Trophoblast cell (in vitro differentiated cells and primary cell): ENCODE measurements at places on chromosomes 7 and 10.

DNA sequence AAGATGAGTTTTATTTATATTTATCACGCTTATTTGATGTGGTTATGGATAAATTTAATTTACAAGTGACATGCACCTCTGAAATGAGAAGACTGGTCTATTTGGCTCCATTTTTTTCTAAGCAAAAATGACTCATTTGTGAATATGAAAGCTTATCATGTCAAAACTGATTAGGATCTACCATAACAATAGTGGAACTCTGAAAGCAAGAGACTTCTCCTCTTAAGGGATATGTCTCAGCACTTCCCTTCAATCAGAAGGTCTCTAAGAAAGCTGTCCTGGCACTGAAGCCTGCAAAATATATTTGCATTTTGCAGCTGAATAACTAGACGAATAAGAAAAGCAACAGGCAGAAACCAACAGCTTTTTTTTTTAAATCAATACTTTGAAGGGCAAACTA is 12.7 kb downstream of the FAS start:
- H3K4me3 ChIP-seq, result no peak overlapping the region
- H3K36me3 ChIP-seq, result no peaks in the 10 kb centered on the region
- no peak for DNase-seq
- H3K27ac ChIP-seq, result no peak overlapping the region

GRCh38 chr10:123309731-123310130 is 155.5 kb downstream of the BUB3 start:
- H3K4me1 ChIP-seq, result no peaks in the 10 kb centered on the region
- H3K36me3 ChIP-seq, result no peaks in the 10 kb centered on the region
- no peak overlapping the region for H3K27ac ChIP-seq
- no peak for DNase-seq

GRCh38 chr7:137563981-137564380 is 220.4 kb upstream of the PTN start:
- H3K36me3 ChIP-seq, result no peaks in the 10 kb centered on the region
- H3K4me3 ChIP-seq, result no peak overlapping the region

DNA sequence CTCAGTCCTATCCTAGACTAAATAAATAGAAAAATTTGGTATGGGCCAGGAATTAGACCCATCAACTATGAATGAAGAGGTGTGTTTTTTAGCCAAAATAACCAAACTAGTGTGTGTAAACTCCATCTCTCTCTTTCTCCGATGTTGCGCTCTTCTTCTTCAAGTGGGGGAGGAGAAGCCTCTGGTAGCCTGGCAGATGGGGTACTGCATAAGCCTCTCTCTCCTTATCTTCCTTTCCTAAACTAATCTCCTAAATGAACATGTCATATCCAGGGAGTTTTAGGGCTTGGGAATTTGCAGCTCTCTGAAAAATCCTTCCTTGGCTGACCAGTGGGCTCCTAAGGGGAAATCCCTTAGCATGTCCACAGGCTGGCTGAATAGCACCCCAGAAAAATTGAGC is 56.3 kb upstream of the RAPGEF5 start:
- no peaks in the 10 kb centered on the region for H3K27me3 ChIP-seq

- H3K27ac ChIP-seq, result no peak overlapping the region
- DNase-seq, result peak; percentile 97
- H3K4me1 ChIP-seq, result peaks cover 3% of the 10 kb centered on the region
- no peaks in the 10 kb centered on the region for H3K36me3 ChIP-seq
- H3K27me3 ChIP-seq, result no peaks in the 10 kb centered on the region
Measured at GRCh38 chr7:23022258-23022769, 8.4 kb upstream of the HYCC1 start.

GRCh38 chr10:87646935-87647334 is 12.7 kb upstream of the PAPSS2 start:
- no peaks in the 10 kb centered on the region for H3K27me3 ChIP-seq
- H3K27ac ChIP-seq, result peak overlapping the region; percentile 28
- H3K4me3 ChIP-seq, result no peak overlapping the region
- peaks cover 8% of the 10 kb centered on the region for H3K4me1 ChIP-seq
- DNase-seq, result peak; percentile 83

DNA sequence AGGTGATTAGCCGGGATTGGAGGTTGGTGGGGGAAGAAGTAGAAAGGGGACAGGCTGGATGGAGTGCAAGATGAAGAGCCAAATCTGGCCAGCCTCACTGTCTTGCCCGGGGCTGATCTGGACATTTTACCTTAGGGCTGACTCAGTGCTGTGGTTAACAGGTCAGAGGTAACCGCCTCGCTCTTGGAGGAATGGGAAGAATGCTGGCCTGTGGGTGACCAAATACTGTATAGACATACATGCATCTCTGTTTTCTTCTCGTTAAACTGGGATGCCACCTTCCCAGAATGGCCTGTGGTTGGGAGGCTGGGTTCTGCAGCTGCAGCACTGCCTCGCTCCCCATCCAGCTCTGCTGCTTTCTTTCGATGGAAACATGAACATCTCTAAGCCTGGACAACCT is 120.0 kb downstream of the SEC23IP start:
- H3K36me3 ChIP-seq, result no peaks in the 10 kb centered on the region
- H3K27me3 ChIP-seq, result no peaks in the 10 kb centered on the region
- H3K27ac ChIP-seq, result peak overlapping the region; percentile 51
- no peak overlapping the region for H3K4me3 ChIP-seq
- peaks cover 19% of the 10 kb centered on the region for H3K4me1 ChIP-seq

GRCh38 chr7:127536394-127536691 is 49.1 kb downstream of the GCC1 start:
- no peak overlapping the region for H3K4me3 ChIP-seq
- H3K4me1 ChIP-seq, result no peaks in the 10 kb centered on the region
- no peaks in the 10 kb centered on the region for H3K27me3 ChIP-seq

GRCh38 chr10:63054889-63055611 is 78.1 kb upstream of the NRBF2 start:
- H3K4me3 ChIP-seq, result no peak overlapping the region
- no peaks in the 10 kb centered on the region for H3K4me1 ChIP-seq
- H3K36me3 ChIP-seq, result no peaks in the 10 kb centered on the region

GRCh38 chr10:103933557-103934121 is 15.7 kb upstream of the STN1 start:
- DNase-seq, result no peak
- no peaks in the 10 kb centered on the region for H3K27me3 ChIP-seq
- no peaks in the 10 kb centered on the region for H3K36me3 ChIP-seq
- peaks cover 20% of the 10 kb centered on the region for H3K4me1 ChIP-seq
- no peak overlapping the region for H3K4me3 ChIP-seq
- H3K27ac ChIP-seq, result no peak overlapping the region

DNA sequence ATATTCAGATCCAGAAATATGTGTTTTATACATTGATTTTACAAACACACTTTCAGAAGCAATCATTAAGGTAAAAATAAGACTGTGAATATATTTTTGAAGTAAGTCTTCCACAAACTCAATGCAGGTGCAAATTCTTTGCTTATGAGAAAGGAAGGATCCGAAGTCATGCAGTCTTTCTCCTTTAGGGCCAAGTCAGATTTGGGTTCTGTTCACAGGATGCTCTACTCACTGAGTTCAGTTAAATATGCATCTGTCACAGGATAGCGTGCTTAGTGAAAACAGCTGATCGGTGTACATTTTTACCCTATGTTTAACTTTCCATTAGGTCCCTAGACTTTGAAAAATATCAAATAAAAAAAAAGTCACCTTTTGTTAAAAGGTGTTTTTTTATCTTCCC is 608.5 kb downstream of the PHTF2 start:
- no peaks in the 10 kb centered on the region for H3K4me1 ChIP-seq
- H3K36me3 ChIP-seq, result no peaks in the 10 kb centered on the region
- H3K27ac ChIP-seq, result no peak overlapping the region

GRCh38 chr10:121553511-121554264 is 44.6 kb downstream of the FGFR2 start:
- H3K4me3 ChIP-seq, result no peak overlapping the region
- peaks cover 5% of the 10 kb centered on the region for H3K4me1 ChIP-seq
- H3K27ac ChIP-seq, result no peak overlapping the region
- H3K27me3 ChIP-seq, result no peaks in the 10 kb centered on the region

DNA sequence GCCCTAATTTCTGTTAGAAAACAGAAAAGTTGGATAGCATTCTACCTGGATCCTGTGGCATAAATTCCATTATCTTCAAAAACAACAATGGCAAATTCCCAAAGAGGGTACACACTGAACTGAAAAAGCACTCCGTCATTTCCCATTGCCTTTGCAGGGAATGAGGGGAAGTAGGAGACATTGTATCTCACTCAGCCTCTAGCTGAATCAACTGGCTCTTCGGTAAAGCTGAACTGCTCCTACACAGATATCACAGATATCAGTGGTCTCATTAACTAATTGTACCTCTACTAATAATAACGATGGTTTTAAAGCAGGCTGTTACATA is 64.2 kb upstream of the PRKAR2B start:
- H3K27me3 ChIP-seq, result no peaks in the 10 kb centered on the region
- H3K36me3 ChIP-seq, result no peaks in the 10 kb centered on the region
- DNase-seq, result no peak
- no peak overlapping the region for H3K4me3 ChIP-seq
- no peak overlapping the region for H3K27ac ChIP-seq

- no peaks in the 10 kb centered on the region for H3K36me3 ChIP-seq
- no peaks in the 10 kb centered on the region for H3K27me3 ChIP-seq
- H3K27ac ChIP-seq, result peak overlapping the region; percentile 14
- H3K4me1 ChIP-seq, result peaks cover 16% of the 10 kb centered on the region
- DNase-seq, result peak; percentile 53
Measured at GRCh38 chr10:120423431-120424197, 33.4 kb upstream of the PLPP4 start.

DNA sequence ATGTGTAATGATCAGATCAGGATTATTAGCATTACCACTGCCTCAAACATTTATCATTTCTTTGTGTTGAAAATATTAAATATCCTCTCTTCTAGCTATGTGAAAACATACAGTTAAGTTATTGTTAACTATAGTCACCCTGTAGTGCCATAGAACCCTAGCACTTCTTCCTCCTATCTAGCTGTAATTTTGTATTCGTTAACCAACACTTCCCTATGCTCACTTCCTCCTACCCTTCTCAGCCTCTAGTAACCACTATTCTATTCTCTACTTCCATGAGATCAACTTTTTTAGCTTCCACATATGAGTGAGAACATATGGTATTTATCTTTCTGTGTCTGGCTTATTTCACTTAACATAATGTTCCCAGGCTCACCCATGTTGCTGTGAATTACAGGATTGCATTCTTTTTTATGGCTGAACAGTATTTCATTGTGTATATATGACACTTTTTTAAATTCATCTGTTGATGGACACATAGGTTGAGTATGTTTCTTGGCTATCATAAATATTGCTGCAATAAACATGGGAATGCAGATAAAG is 132.7 kb upstream of the RHOBTB1 start:
- H3K4me1 ChIP-seq, result no peaks in the 10 kb centered on the region
- H3K27ac ChIP-seq, result no peak overlapping the region
- H3K36me3 ChIP-seq, result no peaks in the 10 kb centered on the region
